ENCODE measurements at places on chromosomes 12 and 14.

- DNase-seq = no peak
Observed at GRCh38 chr12:65892841-65893251, 68.6 kb downstream of the HMGA2 start.

DNA sequence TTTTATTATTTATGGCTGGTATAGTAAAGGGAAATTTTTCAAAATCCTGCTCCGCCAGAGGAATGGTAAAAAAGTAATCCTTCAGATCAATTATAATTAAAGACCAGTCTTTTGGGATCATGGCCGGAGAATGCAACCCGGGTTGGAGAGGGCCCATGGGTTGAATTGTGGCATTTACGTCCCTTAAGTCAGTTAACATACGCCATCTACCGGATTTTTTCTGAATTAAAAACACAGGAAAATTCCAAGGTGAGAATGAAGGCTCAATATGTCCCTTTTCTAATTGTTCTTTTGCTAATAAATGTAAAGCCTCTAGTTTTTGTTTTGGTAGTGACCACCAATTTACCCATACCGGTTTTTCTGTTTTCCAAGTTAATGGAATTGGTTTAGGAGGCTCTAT is 602.8 kb downstream of the ALG10 start:
- no peak for DNase-seq

DNA sequence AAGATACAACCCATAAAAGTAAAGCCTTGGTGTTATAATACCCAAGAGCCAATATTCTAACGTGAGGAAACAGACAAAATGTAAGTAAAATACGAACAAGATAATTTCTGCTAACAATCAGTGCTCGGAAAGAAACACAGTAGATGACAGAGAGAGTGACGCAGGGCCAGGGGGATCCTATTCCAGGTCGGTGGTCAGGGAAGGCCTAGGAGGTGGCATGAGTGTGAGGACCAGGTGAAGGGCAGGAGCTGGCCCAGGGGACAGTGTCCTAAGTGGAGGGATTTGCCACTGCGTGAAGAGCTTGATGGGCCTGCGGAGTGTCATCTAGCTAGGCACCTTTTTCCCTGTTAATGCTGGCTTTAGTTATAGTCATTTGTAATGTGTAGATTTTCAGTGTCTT is 35.3 kb downstream of the ETV6 start:
- DNase-seq = no peak

DNA sequence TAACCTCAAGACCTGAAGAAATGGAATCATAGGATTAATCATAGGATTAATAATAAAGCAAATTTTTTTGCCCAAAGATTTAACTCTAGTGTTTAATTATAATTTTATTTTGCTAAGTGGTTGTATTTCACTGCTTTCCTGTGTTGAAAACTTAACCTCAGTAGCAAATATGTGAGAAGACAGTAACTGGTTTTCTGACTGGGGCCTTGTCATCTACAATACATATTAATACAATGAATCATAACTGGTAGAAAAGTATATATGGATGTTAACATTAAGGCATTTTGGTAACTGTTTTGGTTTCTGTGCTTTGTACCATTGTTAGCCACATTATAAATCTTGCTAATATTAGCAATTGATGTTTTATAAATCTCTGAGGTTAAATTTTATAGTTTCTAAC is 92.2 kb downstream of the ACSS3 start:
- DNase-seq = no peak

- no peak for DNase-seq
Observed at GRCh38 chr14:73227812-73228781, 9.2 kb upstream of the PAPLN start.

- peak; percentile 28 for DNase-seq
Observed at GRCh38 chr12:1912580-1913376, 5.7 kb downstream of the CACNA2D4 start.

GRCh38 chr14:59246566-59246965 is 58.1 kb downstream of the DAAM1 start:
- no peak for DNase-seq

GRCh38 chr14:105479431-105480158 is 5.0 kb downstream of the CRIP2 start:
- DNase-seq = no peak

DNA sequence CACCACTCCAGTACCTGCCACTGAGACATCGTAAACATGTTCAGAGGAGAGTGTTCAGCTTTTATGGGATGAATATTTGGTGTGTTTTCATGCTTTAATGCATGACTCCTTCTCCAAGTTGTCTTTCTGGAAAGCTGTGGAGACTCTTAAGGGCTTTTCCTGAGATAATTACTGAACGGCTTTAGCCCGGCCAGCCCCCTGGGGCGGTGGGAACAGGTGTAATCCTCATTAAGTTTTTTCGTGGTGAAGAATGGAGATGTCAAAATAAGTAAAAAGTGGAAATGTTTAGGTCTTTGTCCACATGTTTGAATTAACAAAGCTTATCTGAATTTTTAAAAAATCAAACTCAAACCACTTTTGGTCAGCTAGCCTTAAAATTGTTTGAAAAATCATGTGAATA is 1.5 kb downstream of the SYNE2 start:
- DNase-seq = no peak

- DNase-seq = no peak
Observed at GRCh38 chr12:93803424-93803807, 126.2 kb downstream of the CRADD start.

GRCh38 chr14:31746326-31746725 is 185.1 kb downstream of the NUBPL start:
- DNase-seq = no peak

DNA sequence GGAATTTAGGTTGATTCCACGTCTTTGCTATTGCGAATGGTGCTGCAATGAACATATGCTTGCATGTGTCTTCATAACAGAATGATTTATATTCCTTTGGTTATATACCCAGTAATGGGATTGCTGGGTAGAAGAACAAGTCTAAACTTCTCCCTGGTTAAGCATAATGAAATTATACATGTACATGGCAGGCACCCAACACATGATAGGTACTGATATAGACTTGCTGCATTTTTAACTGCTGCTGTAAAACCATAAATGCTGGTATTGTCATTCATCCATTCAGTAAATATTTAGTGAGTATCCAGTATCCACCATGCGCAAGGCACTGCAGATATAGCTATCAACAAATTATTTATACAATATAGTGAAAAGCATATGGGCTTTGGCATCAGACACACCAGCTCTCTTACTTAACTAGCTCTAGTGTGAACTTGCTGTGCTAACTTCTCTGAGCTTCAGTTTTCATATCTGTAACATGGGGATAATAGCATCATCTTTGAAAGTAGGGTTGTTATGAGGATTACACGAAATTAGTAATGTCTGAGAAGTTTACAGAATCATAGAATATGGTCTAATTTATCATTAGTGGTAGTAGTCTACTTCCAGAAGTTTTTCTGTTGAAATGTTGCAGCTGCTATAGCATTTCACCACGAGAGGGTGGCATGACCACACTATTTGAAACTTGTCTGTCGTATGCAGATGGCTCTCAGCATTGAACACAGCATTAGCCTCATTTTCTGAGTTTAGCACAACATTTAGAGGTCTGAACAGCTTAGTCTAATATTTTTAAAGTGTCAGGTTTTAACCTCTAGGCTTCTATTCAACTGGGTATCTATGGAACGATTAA is 32.0 kb upstream of the SEL1L start:
- no peak for DNase-seq

- no peak for DNase-seq
Observed at GRCh38 chr14:65159281-65160062, 57.2 kb upstream of the MAX start.

- no peak for DNase-seq
Observed at GRCh38 chr14:89017417-89017816, 193.0 kb downstream of the TTC8 start.

- DNase-seq = no peak
Observed at GRCh38 chr12:65634626-65635331, 189.5 kb upstream of the HMGA2 start.

- peak; percentile 72 for DNase-seq
Observed at GRCh38 chr12:31324116-31324844, 1.7 kb downstream of the SINHCAF start.

DNA sequence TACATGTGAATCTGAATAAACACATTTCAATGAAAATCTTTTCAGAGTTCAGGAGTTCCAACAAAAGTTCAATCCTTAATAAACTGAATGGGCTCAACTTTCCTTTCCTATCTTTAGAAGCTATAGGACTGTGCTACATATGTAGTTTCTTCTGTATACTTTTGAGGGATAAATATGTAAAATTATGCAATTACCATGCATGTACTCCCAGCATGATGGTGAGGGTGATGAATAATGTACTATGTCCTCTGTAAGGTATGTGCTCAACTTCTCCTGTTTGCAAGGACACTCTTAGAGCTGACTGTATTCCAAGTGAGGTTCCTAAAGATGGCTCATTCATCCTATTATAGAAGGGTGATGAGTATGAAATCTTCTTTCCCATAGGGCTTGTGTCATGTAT is 15.5 kb downstream of the MBIP start:
- DNase-seq = no peak

- DNase-seq = no peak
Observed at GRCh38 chr12:87642245-87642644, 387.0 kb downstream of the C12orf50 start.

DNA sequence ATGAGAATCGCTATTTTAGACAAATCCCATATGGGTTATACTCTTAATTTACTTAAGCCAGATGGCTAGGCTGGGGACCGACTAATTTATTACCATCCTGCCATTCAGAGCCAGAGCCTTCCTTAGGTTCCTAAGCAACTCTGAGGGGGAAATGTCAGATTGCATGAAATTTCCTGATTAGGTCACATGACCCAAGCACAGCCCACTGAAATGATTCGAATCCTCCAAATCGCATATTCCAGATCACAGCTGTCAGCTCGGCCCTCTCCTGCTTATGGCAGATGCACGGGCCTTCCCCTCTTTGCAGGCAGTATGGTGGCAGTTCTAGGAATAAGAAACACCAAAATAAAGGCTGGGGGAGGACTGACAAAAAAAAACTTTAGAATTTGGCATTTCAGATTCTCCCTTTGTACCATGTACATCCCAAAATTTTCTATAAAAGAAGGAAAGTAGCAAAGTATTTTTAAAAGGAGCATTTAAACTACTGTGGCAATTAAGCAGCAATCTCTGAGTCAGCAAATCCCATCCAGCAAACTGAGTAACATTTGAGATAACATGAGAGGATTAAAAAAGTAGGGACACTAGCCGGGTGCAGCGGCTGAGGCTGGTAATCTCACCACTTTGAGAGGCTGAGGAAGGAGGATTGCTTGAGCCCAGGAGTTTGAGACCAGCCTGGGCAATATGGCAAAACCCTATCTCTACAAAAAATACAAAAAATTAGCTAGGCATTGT is 30.5 kb upstream of the NUDT4 start:
- DNase-seq = no peak

- DNase-seq = no peak
Observed at GRCh38 chr14:53144244-53144643, 8.9 kb downstream of the DDHD1 start.

DNA sequence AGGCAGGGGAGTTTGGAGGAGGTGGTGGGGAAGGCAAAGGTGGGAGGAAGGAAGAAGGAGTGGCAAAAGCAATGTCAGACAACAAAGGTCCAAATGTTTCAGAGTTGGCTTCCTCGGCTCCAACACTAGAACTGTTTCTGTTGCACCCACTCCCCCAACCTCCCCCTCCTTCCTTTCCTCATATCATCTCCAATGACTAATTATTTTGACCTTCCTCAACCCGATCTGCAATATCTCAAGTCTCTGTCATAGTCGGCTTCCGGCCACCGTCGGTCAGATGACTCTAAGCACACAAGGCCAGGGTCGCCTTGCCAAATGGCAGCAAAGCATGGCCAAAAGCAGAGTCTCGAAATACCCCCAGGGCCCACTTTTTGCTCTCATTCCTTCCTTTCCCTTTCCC is 637.0 kb upstream of the TBX3 start:
- DNase-seq = no peak

GRCh38 chr14:43306053-43306452 is 1201.0 kb downstream of the FSCB start:
- no peak for DNase-seq

GRCh38 chr14:100135784-100136183 is 23.7 kb downstream of the DEGS2 start:
- DNase-seq = no peak

DNA sequence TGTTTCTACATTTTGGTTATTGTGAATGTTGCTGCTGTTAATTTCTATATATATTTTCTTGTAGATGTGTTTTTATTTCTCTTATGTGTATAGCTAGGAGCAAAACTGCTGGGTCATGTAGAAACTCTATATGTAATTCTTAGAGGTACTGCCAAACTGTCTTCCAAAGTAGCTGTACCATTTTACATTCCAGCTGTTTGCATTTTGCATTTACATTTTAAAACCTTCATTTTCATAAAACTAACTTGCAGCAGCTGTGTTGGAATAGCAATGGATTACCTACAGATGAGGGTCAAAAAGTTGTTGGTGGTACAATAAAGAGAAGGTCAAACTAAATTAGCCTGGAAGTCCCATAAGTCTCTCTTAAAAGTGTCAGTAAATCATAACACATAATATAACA is 1109.7 kb downstream of the FLRT2 start:
- DNase-seq = no peak

- DNase-seq = no peak
Observed at GRCh38 chr12:12501121-12501520, 61.5 kb downstream of the DUSP16 start.

- DNase-seq = no peak
Observed at GRCh38 chr12:107557589-107558100, 128.0 kb upstream of the PWP1 start.

GRCh38 chr14:24264298-24264697 is 1.3 kb upstream of the TGM1 start:
- no peak for DNase-seq

DNA sequence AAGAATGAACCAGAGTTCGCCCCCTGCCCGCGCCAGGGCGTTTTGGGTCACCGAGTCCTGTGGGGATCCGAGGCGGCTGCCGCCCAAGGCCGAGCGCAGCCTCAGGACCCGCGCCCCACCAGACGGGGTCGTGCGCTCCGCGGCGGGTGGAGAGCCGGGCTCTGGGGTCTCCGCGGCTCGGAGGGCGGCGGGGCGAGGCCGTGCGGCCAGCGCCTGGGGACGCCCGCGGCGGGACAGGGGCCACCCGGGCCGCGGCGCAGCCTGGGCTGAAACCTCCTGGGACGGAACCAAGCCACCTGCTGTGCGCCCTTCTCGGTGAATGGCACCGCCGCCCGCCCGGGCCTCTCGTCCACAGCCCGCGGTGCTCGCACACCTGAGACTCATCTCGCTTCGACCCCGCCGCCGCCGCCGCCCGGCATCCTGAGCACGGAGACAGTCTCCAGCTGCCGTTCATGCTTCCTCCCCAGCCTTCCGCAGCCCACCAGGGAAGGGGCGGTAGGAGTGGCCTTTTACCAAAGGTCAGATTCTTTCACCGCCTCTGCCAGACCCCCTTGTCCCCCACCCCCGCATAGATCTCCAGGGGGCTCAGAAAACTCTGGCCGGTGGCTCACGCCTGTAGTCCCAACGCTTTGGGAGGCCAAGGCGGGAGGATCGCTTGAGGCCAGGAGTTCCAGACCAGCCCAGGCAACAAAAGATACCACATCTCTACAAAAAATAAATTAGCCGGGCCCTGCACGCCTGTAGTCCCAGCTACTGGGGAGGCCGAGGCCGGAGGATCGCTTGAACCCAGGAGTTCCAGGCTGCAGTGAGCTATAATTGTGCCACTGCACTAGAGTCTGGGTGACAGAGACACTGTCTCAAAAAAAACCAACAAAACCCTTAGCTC is 901 bp downstream of the B3GNT4 start:
- DNase-seq = no peak
